SHP77 (cell line): ENCODE measurements at places on chromosomes 7 and 10.

DNA sequence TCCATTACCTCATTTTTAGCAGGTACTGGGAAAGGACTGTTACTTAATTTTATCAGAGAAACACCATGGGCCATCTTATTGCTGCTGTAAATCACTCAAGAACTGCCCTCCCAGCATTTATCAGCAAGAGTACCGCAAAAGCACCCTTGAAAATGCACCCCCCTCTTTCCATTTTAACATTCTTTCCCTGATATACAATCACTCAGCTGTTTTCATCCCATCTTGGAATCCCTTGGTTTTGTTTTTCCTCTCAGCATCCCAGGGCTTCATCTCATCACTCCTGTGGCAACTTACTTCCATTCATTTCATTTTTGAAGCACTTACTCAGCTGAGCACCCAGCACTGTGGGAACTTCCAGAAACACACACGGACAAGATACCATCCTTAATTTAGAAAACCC is 36.5 kb downstream of the RAPGEF5 start:
- no peak for DNase-seq

DNA sequence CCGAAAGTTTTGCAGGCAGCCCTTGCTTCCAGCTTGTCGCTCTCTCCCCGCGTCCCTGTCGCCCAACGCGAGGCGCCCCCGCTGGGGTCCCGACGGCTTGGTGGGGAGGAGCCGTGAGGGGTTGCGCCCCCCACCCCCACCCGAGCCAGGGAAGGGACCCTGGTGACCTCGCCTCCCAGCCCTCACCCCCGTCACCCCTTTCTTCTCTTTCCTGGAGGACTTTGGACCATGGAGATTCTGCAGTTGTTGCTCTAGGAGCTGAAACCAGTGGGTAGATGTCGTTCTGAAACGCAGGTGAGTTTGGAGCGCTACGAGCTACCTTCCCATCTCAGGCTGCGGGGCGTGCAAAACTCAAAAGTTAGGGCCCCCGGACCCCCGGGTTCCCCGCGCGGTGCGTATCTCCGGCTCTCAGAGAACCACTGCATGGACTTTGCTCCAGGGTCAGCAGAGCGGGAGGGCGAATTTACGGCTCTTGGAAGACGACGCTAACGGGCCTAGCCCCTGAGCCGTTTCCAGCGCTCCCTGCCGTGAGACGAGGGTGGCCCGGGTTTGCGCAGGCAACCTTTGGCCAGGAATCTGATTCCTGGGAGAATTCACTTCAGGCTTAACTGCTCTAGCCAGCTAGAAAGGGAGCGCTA is 684 bp upstream of the ATXN7L1 start:
- DNase-seq: no peak

DNA sequence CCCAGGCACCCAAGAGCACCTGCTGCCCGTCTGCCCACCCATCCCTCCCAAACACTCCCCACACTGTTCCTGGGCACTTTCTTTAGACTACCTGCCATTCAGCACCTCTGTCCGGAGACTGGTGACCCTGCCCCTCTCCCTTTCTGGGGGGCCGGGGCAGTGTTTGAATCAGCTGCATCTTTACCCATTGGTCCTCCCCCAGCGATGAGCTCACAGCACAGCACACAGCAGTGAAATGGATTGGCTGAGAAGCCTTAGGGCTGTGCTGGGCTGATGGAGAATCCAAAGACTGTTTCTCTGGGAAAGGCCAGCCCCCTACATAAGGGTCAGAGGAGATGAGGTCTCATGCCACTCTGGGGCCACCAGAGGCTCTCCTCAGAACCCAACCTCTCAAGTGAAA is 40.2 kb downstream of the VWA2 start:
- DNase-seq: no peak

DNA sequence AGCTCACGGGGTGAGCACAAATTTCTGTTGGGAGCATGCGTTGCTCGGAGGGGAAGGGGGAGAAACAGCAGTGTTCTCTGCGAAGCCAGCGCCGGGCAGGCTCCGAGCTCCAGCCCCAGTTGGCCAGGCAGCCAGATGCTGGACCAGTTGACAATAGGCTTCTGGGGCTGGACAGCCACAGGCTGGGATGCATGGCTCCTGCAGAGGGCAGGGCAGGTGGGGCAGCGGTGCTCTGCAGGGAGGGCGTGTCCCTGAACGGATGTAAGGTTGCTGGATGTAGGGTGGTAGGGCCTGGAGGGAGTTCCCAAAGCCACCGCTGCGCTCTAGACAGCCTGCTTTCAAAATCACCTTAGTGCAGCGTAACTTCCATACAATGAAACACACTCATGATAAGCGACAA is 574.9 kb downstream of the GLRX3 start:
- DNase-seq: no peak

DNA sequence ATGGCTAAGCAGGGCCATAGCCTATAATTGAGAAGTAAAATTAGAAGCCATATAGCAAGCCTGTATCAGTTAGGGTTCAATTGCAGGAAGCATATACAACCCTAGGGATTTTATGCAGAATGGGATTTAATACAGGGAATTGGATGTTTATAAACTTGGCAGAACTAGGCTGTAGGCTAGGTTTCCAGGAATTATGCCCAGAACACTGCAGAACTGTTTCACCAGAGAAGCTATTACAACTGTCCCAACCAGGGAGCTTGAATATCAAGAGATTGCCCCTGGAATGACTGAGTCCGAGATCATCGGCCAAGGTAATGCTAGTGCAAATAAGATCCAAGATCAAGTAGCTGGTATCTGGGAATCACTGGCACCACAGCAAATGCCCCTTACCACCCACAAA is 64.0 kb downstream of the PRR15 start:
- DNase-seq: no peak

GRCh38 chr10:33143160-33143728 is 185.2 kb upstream of the ITGB1 start:
- DNase-seq: no peak

- DNase-seq: no peak
Observed at GRCh38 chr7:35700865-35701264, 5.9 kb upstream of the HERPUD2 start.

GRCh38 chr7:152910545-152911225 is 151.1 kb downstream of the ACTR3B start:
- DNase-seq: no peak

DNA sequence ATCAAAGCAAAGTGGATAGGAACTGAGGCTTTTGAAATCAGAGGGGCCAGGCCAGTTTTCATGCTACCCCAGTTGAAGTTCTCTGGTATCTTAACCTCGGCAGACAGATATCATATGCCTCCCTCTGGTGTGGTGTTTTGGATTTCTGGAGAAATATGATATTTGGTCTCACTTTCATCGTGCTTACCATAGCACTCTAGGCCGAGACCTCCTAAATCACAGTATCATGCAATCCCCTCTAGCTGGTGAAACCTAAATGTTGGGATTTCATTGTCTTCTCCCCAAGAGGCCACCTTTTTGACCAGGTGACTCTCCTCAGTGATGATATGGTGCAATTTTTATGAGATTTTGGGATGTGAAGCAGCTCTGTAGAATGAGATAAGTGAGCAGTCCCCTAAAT is 183.5 kb downstream of the CREB5 start:
- DNase-seq: no peak

DNA sequence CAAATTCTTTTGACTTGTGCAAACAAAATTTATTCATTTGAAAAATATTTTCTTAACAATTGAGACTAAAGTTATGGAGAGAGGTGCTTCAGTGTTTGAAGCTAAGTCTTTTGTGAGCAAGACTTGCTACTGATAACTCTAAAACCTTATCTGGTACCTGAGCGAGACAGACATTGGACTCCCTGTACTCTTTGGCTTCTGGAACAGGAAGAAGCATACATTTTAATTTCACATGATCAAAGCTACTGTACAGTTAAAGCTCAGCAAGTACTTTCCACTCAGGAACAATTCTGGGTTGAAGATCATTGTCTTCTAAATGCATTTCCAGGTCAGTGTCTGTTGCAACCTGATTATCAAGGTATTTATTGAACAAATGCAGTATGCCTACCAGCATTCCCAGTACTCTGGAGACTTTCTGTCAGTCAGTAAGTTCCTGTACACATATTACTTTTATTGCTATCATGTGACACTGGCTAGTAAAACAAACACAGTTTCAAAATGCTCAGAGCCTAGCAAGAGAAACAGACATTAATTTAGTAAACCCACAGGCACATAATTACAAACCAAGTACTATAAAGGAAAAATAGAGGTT is 42.4 kb downstream of the CABCOCO1 start:
- DNase-seq: no peak

- no peak for DNase-seq
Observed at GRCh38 chr10:127815147-127815546, 77.6 kb downstream of the CLRN3 start.

DNA sequence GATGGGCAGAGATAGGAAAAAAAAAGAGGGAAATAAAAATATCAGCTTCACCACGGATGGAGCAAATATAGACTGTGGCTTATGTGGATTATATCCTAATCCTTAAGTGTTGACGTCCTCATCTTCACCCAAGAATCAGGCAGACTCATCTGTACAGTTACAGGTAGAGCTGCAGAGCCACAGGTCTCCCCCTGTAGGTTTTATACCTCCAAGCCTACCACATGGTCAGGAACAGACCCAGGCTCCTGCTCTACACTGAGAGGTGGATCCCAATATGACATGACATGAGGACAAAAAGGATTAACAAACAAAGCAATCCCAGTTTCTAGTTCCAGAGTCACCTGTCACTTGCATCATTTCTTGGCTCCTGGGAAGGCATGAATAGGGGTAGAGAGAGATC is 400.8 kb downstream of the SEMA3D start:
- no peak for DNase-seq
